ENCODE measurements at places on chromosomes 13 and 19.

GRCh38 chr13:98423417-98423816 is 153.5 kb downstream of the STK24 start:
- no peak for DNase-seq

DNA sequence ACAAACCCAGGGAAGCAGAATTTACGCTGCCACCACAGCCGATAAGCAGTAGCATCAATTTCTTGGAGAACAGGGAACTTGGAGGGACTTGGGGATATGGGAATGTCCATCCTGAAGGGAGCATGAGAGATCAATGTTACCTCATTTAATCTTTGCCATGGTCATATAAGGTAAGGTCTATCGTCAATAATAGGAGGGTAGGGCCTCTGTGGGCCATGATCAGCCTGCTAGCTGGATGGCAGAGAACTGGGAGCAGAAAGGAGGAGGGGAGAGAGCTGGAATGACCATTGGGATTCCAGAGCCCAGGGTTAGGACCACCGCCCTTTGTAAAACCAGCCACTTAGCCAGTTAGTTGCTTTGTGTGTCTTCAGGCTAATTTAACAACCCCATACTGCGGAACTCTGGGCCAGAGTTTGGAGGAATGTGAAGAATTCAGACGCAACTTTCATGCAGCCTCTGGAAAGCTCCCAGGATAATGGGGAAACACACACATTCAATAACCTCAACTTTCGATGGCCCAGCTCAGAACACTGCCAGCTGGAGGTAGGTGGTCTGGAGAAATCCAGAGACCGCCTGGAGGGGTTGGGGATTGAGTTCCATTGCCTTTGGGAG is 40.3 kb downstream of the ZNF557 start:
- DNase-seq, result no peak

- DNase-seq, result no peak
Observed at GRCh38 chr13:51825681-51826254, 19.2 kb downstream of the TMEM272 start.

DNA sequence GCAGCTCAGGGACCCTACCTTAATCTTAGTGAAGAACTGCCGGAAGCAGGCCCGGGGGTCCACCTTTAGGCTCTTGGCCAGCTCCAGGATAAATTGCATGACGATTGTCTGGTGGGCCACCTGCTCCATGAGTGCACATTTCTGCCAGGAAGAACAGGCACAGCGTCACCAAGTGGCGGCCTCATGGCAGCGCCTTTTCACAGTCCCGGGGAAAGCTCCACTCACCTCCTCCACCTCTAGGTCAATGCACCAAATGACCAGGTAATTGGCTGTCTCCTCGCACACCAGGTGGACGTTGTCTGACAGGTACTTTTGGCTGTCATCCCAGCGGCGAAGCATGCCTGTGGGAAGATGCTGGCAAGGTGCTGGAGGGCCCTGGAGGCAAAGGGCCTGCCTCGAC is 8.3 kb downstream of the CDC37 start:
- no peak for DNase-seq
